ENCODE measurements at places on chromosomes 3 and 15.

- DNase-seq: peak; percentile 61
Observed at GRCh38 chr15:94306700-94307650, 75.6 kb downstream of the MCTP2 start.

DNA sequence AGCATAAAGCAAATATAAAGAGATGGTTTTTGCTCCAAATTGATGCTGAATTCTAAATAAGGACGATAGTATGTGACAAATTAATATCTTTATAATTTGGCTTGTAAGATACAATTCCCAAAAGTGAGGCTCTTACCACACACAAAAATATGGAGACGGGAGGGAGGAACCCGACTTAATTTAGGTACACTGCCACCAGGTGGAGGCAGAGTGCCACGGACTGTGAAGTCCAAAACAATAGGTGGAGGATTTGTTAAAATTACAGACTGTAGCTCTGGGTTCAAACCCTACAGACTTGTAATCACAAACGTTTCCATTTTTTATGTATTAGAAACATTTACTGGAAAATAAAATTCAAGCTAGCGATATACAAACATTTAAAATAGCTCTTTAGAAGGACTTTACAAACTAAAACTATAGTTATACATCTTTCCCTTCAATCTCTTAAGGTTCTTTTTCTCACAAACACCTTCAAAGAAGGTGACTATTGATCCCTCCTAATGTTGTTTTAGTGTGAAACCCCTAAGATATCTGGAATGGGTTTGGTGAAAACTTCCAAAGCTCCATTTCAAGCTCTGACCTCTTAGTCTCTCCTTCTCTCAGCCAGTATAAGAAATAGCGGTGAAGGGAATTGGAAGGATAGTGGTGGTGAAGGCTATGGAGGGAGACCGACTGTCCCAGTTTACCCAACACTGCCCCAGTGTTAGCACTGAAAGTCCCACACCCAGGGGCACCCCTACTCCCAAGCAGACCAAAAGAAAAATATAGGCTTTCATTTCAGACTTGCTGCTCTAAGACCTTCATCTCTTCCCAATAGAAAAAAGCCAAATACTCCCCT is 89.7 kb downstream of the AQP9 start:
- DNase-seq: peak; percentile 86

DNA sequence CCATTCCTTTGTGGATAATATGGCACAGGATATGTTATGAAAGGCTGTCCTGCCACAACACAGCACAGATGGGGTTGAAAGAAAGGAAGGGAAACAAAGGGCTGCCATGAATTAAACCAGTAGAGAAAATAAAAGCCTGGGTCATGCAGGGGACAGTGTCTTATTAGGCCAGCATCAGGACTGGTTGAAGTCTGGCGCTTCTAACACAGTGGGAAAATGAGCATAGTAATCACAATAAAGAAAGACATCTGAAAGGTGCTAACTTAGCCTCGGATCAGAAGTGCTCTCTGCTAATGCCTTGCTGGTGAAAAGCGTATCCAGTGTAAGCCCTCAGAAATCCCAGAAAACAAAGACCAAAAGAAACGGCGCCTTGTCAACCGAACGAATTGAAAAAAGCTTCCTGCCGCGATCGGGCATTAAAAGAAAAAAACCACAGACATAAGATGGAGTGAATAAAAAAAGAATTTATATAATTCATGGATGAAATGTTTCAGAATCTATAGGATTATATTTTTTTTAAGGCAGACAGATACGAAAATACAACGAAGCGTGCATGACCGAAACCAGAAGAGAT is 566 bp upstream of the MKRN3 start:
- DNase-seq: no peak

GRCh38 chr3:187434524-187434923 is 66.3 kb downstream of the RTP4 start:
- DNase-seq: no peak

GRCh38 chr3:143924522-143925285 is 46.9 kb upstream of the DIPK2A start:
- no peak for DNase-seq

All from Karpas-422 (cell line).